Chondrocyte (in vitro differentiated cells): ENCODE measurements at places on chromosomes 12 and 14.

DNA sequence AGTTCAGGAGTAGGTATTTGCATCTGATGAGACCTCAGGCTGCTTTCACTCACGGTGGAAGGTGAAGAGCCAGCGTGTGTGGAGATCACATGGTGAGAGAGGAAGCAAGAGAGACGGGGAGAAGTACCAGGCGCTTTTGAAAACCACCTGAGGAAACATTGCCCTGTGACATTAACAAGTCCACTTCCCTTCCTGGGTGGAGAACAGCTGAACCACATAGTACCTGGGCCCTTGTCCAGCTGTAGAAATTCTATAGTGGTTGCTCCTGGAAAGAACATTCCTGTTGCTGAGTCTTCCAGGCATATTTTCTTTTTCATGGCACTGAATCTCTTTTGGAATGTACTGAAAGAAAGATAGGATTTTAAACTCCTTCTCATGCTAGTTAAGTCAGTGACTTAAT lies 87.3 kb upstream of the RIN3 start:
- H3K27me3 ChIP-seq: no peaks in the 10 kb centered on the region
- H3K4me3 ChIP-seq: peak overlapping the region; percentile 7
- DNase-seq: no peak

GRCh38 chr14:20350860-20351259 lies 7.4 kb downstream of the PARP2 start:
- H3K27ac ChIP-seq: no peak overlapping the region
- H3K27me3 ChIP-seq: no peaks in the 10 kb centered on the region
- DNase-seq: no peak
- no peak overlapping the region for H3K4me3 ChIP-seq
- H3K36me3 ChIP-seq: peaks cover 31% of the 10 kb centered on the region

DNA sequence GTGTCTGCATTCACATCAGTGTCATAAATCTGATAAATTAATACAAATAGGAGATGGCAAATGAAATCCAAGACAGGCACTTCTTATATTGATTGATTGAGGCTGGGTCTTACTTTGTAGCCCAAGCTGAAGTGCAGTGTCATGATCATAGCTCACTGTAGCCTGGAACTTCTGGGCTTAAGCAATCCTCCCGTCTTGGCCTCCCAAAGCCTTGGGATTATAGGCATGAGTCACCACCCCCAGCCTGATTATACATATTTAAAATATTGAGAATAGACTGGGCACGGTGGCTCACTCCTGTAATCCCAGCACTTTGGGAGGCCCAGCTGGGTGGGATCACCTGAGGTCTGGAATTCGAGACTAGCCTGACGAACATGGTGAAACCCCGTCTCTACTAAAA lies 51.3 kb downstream of the MARK3 start:
- peak overlapping the region; percentile 49 for H3K27ac ChIP-seq
- no peak for DNase-seq
- H3K27me3 ChIP-seq: no peaks in the 10 kb centered on the region
- peaks cover 7% of the 10 kb centered on the region for H3K36me3 ChIP-seq
- peaks cover 15% of the 10 kb centered on the region for H3K4me1 ChIP-seq

GRCh38 chr12:104456950-104457745 lies 400 bp downstream of the CHST11 start:
- no peaks in the 10 kb centered on the region for H3K36me3 ChIP-seq
- peak overlapping the region; percentile 95 for H3K4me3 ChIP-seq
- peaks cover 25% of the 10 kb centered on the region for H3K4me1 ChIP-seq
- DNase-seq: no peak
- H3K27ac ChIP-seq: peak overlapping the region; percentile 97

GRCh38 chr14:23432102-23432925 lies 3.1 kb downstream of the MYH7 start:
- no peaks in the 10 kb centered on the region for H3K36me3 ChIP-seq
- H3K27me3 ChIP-seq: peaks cover 32% of the 10 kb centered on the region
- H3K27ac ChIP-seq: no peak overlapping the region

- no peak overlapping the region for H3K4me3 ChIP-seq
- no peaks in the 10 kb centered on the region for H3K27me3 ChIP-seq
- DNase-seq: no peak
- H3K27ac ChIP-seq: peak overlapping the region; percentile 65
- peaks cover 94% of the 10 kb centered on the region for H3K4me1 ChIP-seq
These were observed 42.3 kb upstream of the EVL start for GRCh38 chr14:100022772-100023451.

DNA sequence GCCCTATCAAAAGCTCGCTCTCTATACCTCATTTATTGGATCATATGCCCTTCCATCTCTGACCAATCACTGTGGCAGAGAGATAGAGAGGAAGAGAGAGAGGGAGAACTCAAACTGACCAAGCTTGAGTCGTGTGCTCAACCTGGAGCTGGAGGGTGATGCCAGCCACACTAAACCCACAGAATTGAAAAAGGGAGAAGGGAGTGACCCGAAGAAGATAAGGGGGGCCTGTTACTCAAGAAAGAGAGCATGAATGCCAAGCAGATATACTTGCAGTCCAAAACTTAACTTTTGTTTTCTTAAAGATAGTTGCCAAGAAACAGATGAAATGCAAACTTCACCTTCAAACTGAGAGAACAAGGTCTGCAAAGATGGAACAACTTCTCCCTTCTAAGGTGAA lies 112.7 kb downstream of the BTG1 start:
- DNase-seq: no peak
- peaks cover 63% of the 10 kb centered on the region for H3K4me1 ChIP-seq
- no peak overlapping the region for H3K27ac ChIP-seq
